ENCODE measurements at places on chromosomes 2 and 18.

DNA sequence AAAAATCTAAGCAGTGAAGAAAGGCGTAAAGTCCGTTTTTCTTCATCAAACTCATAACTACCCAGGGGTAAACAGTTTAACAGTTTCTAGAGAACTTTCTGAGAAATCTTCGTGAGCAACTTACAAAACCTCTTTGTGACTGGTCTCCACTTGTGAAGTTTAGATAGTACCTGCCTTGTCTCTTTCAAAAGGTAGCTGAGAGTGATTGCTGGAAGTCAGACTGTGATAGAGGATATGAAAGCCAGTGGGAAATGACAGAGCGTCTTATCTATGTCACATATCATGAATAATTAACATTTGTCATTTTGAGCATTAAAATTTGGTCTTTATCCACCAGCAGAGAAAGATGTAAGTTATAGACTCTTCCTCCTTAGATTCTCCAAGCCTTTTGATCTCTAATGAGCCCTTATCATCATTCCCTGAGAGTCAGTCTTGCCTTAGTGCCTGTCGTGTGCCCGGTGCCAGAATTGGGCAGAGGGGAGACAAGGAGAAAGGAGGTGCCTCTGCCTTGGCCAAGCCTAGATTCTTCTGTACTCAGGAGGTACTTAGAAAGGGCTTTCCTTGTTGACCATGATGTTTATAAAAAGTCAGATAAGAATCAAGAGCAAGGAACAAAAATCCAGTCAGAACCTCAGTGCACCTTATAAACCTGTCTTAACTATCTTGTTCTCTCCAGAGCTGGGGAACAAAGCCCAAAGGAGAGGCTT lies 205.1 kb upstream of the EPAS1 start:
- DNase-seq = no peak

DNA sequence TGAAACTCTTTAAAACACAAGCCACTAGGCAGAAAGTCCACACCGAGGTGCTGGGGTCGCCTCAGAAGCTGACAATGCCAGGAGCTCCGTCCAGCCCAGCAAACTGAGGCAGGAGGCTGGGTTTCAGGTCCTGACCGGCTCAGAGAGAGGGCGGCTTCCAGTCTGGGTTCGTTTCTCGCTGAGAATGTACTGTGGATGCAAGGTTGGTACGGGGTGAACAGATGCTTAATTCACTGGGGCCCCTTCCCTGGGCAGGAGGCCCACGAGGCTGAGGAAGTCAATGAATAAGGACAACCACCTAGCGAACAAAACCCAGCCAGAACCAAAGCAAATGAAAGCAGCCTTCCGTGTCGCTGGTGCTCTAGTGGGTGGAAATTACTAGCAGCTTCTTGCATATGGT lies 142.0 kb downstream of the RTP5 start:
- DNase-seq = no peak

GRCh38 chr2:141467331-141467730 lies 663.5 kb downstream of the LRP1B start:
- DNase-seq = no peak

DNA sequence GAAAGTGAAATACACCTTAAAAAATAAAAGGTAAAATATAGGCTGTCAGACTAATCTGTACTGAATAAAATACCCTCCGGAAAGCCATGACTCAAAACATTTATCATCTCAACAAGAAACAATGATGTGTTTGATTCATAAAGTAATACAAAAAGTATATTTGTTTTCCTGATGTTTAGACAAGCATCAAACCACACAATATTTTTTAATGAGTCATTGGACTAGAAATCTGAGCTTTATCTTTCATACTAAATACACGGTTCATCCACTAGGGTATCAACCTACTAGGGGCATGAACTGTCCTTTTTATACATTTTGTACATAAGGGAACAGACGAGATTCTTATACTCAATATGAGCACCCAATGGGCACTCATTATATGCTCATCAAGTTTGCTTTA lies 31.3 kb downstream of the CD226 start:
- no peak for DNase-seq

DNA sequence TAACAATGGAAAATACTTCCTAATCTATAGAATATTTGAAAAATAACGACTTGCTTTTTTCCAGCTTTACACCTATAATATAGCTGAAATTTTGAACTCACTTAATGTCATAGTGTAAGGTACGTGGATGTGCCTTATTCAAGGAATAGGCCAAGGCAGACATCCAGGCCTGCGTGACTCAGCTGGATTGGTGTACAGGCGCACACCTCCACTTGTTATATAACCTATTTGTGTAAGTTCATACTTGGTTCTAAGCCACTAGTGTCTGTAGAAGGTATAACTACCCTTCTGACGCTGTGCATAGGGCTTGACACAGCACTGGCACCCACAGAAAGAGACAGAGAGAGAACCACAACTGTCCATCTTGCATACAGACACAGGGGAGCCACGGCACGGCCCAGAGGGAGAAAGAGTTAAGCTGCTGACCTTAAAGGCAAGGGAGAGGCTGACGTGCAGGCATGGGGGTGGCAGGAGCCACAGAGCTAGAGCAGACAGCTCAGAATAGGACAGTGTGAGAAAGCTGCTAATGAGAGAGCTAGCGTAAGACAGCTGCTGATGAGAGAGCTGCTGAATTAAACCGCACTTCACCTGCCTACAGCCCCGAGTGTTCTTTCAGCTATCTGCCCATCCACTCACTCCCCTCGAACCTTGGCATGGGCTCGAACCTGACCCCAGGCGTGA lies 16.1 kb downstream of the CCDC178 start:
- no peak for DNase-seq

GRCh38 chr18:12283666-12284065 lies 24.4 kb upstream of the TUBB6 start:
- no peak for DNase-seq

DNA sequence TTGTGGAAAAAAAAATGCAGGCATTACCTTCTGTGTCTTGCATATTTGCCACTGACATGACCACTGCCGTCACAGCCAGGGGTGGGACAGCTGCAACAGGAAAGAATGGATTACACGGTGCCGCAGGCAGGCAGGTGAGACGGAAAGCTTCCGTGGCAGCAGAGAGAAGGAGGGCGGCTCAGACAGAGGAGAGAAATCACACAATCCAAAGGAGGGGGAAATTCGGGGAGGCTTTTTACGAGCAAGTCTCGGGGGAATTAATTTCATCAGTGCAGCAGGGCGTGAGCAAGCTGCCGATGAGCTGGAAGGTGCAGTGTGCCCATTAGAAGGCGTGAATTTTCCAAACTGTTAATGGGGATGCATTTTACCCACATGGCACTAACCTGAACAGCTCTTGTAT lies 234.8 kb upstream of the PXDN start:
- no peak for DNase-seq

GRCh38 chr2:27638709-27639108 lies 9.9 kb downstream of the GPN1 start:
- no peak for DNase-seq

- DNase-seq = no peak
Observed at GRCh38 chr2:3483986-3484960, 35.1 kb downstream of the ADI1 start.

- peak; percentile 38 for DNase-seq
Observed at GRCh38 chr2:25981596-25982272, 563 bp downstream of the KIF3C start.

DNA sequence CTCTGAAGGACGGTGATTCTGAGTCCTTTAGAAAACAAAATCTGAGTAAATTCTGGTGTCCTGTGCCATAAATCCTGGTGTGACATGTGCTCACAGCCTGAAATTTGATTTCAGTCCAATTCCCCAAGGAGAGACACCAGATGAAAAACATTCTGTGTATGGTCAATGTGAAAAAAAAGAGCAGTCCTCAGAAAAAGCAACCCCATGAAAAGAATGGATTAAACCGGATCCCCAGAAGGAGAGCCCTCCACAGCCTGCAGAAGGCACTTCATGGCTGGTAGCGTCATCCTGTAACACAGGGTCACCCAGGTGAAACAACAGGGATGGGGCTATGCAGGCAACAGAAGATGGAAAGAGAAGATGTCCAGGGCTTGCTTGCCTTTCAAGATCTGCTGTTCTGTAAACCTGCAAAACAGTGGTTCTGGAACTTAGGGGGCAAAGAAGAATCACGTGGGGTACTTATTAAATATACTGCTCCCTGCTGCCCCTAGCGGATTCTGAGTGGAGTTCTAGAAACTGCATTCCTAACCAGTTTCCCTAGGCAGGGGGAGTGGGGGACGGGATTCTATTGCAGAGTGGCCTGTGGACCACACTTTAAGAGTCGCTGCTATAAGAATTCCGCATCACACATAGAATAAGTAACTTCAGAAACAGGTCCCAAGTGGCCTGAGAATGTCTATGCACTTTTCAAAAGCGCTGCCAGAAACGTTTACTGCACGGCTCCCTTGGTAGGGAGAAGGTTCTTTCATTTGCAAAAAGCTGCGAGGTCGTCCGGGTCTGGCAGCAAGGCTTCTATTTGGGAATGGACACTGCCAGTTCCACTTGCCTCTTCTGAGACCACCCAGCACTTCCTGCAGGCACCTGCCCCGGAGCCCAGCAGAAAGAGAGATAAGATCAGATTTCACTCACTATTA lies 118.9 kb upstream of the ARL5A start:
- DNase-seq = no peak

DNA sequence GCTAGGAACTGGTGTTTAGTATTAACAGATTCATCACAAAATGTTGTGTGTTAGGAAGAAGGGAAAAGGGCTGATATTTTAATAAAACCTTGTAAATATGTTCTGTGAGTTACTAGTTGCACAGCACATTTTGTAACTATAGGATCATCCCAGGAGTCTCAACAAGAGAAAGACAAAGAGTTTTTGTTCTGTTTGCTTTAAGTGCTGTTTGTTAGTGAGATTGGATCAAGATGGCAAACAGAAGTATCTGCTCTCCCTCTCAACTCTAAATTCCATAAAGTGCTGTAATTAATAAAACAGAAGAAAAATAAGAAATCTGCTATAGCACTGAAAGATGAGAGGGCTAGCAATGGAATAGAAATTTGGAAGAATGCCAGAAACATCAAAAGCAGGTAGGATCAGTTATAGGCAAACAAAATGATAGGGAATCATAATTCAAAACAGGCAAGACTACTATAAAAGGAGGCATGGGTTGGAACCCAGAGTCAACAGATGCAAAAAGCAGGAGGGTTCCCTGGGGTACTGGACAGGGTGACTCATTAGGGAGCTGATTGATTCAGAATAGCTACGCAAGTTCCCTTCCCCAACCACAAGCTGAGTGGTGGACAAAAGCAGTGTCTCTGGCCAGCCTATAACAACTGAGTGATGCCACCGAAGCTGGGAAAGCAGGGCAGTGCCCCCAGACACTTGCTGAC lies 75.8 kb downstream of the DYNC1I2 start:
- no peak for DNase-seq

DNA sequence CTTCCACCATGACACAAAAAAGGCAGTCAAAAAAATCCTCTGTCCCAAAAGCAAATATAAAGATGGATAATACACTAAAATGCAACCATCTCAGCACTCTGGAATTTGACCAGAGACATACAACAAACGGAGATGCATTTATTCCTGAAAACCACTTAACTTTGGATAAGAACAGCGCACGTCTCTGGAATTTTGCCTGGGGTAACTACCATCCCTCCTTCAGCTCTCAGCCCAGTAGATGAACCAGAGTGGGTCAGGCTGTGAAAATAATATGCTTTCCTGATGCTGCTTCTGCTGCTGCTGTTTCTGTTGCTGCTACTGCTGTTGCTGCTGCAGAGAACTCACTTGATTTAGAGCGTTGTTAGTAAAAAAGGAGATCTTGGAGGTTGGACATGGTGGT lies 133.8 kb upstream of the ACVR2A start:
- DNase-seq = no peak

DNA sequence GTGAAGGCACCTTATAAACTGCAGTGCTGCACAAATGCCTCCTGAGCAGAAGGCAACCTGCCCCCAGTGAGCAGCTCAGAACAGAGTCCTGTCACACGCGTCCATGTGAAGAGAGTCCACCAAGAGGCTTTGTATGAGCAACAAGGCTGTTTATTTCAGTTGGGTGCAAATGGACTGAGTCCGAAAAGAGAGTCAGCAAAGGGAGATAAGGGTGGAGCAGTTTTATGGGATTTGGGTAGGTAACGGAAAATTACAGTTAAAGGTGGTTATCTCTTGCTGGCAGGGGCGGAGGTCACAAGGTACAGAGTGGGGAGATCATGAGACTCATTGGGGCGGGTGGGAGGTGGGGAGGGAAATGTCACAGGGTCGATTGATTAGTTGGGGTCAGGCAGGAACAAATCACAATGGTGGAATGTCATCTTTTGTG lies 53.4 kb upstream of the RALBP1 start:
- no peak for DNase-seq

GRCh38 chr2:15800495-15801329 lies 139.6 kb upstream of the MYCN start:
- DNase-seq = no peak

DNA sequence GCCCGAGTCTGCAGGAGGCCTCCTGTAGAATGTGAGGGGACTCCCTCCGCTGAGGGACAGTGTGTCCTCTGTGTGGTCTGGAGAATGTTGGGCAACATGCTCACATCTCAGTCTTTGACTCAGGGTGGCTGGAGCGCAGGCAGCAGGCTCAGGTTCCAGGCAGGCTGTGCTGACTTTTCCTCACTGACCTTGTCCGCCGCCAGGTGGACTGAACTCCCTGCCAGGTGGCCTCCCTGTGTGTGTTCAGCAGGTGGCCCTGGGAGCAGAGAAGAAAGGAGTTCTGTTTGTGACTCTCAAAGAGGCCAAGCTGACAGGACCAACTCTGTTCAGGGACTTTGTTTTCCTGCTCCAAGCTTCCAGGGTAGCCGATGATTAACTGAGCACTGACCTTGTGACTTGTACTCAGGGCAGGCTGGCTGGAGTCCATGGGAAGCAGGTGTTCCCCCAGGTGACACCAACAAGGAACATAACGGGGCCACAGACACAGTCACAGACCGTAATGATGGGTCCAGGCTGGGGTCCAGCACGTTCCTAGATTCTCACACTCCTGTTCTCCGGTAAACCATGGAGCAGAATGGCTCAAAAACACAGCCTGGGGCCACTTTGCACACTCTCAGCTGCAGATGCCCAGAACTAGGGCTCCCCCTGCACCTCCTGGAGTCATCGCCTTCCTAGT lies 439.8 kb downstream of the RNF144A start:
- peak; percentile 4 for DNase-seq

- no peak for DNase-seq
Observed at GRCh38 chr2:16438613-16439321, 226.9 kb downstream of the CYRIA start.

- DNase-seq = no peak
Observed at GRCh38 chr2:17630089-17630488, 89.6 kb downstream of the VSNL1 start.

DNA sequence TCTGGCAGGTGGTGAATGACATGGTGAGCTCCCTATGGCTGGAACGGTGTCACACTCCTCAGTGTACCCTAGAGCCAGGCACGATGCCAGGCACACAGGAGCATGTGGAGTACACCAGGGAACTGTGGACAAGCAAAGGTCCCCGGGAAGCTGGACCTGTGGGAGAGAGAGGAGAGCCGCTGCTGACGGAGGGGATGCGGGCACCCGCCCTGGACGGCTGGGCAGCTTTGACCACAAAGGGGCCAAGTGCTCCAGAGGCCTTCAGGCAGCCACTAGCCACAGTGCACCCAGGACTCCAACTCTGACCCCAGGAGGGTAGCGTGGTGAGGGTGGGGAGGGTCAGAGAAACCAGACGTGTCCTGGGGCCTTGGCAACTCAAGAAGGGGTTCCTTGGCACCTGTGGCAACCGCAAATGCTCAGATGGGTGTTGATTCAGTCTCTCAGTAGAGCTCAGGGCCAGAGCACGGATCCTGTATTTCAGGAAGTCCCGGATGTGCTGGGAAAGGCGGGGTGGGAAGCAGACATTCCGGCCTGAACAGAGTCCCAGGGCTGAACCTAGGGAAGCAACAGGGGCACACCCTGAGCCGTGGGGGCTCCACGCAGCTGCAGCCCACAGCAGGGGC lies 2.3 kb upstream of the MAB21L4 start:
- DNase-seq = no peak

- no peak for DNase-seq
Observed at GRCh38 chr18:11946756-11947155, 34.6 kb upstream of the IMPA2 start.
